ENCODE measurements at places on chromosomes 3 and 15.

GRCh38 chr3:45226206-45226915, at the start of gene TMEM158:
TSS of gene TMEM158 (minus strand) at chr3:45226287. CDS start at chr3:45226027, 260 bp downstream.
- DNase-seq, result peak; percentile 69

GRCh38 chr3:50381383-50381782, 22.1 kb upstream of the TMEM115 start:
- DNase-seq, result no peak

GRCh38 chr3:171838218-171838720, 4.9 kb upstream of the TMEM212 start:
- DNase-seq, result no peak

GRCh38 chr15:68277131-68277602, 378 bp upstream of the FEM1B start:
- no peak for DNase-seq

DNA sequence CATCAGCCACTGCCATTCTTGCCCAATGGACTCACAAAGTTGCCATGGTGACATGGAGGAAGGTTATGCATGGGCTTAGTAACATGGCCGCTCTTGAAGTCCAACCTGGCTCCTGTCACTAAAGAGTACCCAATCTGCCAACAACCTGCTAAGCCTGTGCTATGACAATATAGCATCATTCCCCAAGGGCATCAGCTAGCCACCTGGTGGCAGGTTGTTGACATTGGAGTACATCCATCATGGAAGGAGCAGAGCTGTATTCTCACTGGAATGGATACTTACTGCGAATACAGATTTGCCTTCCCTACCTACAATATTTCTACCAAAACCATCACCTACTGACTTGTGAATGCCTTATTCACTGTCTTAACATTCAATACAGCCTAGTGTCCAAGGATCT, 138.9 kb upstream of the RORA start:
- no peak for DNase-seq
